ENCODE measurements at places on chromosomes 4 and X. TPM values are rescaled to one million over a fixed set of nuclear protein-coding genes. Genes with fewer than 3 reads are reported as not detected.

DNA sequence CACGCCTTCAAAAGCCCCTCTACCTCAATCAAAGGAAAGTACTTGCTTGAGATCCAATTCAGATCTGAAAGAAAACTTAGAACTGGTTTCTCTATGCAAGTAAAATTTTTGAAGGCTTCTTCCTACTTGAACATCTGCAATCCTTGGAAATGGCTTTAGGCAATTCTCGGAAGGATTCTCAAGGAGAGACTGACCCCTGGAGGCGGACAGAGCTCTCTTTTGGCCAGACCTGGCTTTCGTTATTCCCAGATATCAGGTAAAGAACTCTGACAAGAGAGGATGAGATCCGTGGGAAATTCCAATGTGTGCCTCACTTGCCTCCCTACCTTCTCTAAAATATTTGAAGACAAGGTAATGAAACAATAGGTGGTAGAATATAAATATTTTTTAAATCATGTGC is 670.3 kb upstream of the FAM241A start:
- DNase-seq = peak; percentile 42

GRCh38 chr4:183448436-183448835 is 4.0 kb downstream of the CDKN2AIP start:
- no peak for DNase-seq

The RIBC1 gene
- total RNA-seq = 0.35 TPM

DNA sequence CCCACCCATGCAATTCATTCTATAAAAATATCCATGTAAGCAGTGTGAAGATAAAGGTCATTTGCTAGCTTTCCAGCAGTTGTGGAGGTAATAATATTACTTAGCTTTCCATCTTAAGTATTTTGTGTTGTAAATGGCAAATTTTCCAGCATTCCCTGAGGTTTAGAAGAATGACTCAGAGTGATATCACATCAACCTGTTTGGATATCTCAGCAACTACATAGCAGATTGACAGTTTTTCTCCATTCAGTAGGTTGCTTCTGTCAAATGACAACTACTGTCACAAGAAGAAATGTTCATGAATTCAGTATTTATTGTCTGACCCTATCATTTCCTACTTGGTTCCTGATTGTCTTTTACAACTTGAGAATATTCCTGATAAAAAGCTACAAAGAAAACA is 434.9 kb upstream of the GALNTL6 start:
- DNase-seq = no peak

GRCh38 chr4:152785639-152786615 is 6.2 kb downstream of the ARFIP1 start:
- DNase-seq = no peak

- no peak for DNase-seq
Measured at GRCh38 chr4:3797831-3798790, 31.9 kb downstream of the ADRA2C start.

GRCh38 chrX:134171661-134172587 is 65.1 kb upstream of the CCDC160 start:
- DNase-seq = no peak

- DNase-seq = no peak
Measured at GRCh38 chr4:81256059-81256970, 41.3 kb upstream of the PRKG2 start.

The CYTL1 gene
- total RNA-seq = 0.42 TPM

The MYOZ2 gene
- total RNA-seq = not detected

DNA sequence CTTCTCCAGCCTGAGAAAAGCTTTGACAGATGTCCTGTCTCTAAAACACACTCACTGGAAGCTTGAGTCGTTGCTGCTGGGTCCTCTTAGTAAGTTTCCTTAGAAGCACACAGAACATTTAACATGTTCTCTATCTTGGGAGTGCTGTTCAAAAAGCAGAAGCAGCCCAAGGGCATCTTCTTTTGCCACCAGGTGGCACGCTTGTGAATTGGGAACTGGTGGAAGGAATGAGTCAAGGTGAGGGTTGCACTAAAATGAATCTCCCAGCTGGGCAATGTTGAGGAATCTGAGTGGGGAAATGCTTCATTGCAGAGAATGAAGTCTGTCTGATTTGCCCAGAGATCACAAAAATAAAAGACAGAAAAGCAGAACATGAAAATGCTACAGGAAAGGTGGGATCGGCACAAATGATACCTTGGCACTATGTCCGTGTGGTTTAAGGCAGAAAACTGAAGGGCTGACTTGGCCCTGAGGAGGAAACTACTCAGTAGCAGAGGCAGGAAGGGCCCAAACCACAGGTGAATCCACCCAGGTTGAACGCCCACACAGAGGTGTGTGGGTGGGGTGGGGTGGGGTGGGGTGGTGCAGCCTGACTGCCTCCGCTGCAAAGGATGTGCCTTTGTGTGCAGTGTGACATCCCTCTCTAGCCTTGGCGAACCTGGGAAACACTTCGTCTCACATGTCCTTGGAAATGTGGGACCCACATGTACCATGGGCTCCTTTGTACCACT is 26.0 kb downstream of the KIT start:
- no peak for DNase-seq

GRCh38 chr4:130563185-130563888 is 1467.4 kb downstream of the C4orf33 start:
- peak; percentile 66 for DNase-seq

The RS1 gene
- not detected for total RNA-seq

The TGIF2LX gene
- not detected for total RNA-seq

The UNC5C gene
- not detected for total RNA-seq

The RAB9B gene
- total RNA-seq = 0.11 TPM

The BDH2 gene
- 32.0 TPM for total RNA-seq

DNA sequence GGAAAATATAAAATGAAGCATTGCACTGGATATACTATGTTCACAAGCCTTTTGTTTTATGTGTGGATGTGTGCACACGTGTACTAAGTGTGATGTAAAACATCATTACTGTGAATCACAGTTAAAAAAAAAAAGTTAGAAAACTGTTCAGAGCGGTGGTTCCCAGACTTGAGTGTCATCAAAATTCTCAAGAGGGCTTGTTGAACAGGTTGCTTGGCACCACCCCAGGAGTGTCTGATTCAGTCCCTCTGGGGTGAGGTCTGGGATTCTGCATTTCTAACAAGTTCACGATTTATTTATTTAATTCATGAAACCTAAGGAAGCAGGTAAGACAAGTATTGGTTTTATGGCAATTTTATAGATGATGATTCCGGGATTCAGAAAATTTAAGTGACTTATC is 1.8 kb downstream of the CENPU start:
- DNase-seq = peak; percentile 75

GRCh38 chr4:161342881-161343568 is 820.8 kb downstream of the FSTL5 start:
- no peak for DNase-seq

GRCh38 chr4:67580577-67580976 is 22.1 kb downstream of the STAP1 start:
- no peak for DNase-seq
